ENCODE measurements at places on chromosomes 3 and 15.

DNA sequence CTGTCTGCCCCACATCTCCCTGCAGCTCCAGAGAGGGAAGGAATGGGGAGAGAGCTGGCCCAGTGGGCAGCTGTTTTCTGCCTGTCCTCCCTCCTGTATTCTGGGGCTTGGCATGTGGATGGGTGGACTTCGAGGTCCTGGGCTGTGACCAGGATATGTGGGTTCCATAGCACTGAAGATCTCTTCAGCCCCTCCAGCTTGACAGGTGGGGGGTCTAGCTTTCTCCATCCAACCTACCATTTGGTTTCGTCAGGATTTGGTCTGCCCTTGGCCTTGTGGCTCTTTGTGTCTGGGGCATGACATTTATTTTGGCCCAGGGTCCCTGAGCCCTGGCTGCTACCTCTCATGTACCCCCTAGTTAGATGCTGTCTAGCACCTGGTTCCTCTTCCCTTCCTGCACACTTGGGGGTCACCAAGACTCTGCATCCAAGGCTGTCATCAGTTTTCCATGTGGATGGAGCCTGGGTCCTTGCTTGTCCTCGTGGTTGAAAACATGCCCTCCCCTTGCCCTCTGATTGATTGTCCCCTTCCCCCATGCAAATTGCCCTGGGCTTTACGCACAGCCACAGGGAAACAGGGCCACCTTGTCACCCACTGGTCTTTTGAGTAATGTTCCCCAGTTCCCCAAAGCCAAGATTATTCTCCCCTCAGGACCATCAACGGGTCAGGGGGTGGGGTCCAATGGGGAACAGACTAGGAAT is 3.2 kb downstream of the EPHB3 start:
- DNase-seq = no peak

GRCh38 chr3:140167600-140168281 is 232.8 kb downstream of the CLSTN2 start:
- no peak for DNase-seq

GRCh38 chr3:160665784-160666526 is 11.0 kb upstream of the ARL14 start:
- DNase-seq = no peak

GRCh38 chr15:37109168-37109871 is 9.0 kb upstream of the MEIS2 start:
- no peak for DNase-seq

- DNase-seq = no peak
These were observed 61.4 kb downstream of the GADL1 start for GRCh38 chr3:30832961-30833575.

DNA sequence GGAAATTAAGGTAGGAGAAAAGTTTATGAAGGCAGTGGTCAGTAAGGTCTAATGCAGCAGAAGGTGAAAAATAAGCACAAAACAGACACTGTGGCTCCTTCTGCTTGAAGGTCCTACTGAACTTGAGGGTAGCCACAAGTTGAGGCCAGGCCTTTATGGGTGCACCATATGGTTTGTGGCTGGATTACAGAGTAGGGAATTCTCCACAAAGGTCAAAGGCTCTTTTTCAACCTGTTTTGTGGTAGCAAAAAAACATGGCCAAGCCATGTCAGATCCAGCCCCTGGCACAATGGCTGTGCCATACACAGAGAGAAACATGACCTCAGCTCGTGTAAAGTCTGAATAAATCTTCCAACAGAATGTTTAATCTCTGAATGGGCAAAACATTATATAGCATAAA is 214.0 kb downstream of the SATB1 start:
- no peak for DNase-seq

DNA sequence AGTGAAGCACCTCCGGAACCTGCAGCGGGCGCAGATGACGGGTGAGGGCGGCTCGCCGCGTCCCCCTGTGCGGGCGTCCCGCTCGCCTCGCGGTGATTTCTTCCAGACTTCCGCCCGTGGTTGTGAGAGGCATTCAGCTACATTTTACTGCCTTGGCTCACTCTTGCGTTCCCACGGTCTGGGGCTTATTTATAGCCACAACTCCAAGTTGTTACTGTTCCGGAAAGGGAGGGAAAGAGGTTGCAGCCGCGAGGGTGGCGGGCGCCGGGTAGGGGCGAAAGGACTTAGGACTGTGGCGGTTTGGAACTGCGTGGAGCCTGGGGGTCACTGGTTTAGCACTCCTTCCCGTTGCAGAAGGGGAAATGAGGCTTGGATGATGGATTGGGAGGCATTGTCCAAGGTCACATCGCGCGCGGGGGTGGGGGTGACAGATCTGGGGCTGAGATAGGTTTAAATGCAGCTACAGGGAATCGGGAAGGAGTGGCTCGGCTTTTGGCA is 1.1 kb downstream of the HES1 start:
- DNase-seq = peak; percentile 53

DNA sequence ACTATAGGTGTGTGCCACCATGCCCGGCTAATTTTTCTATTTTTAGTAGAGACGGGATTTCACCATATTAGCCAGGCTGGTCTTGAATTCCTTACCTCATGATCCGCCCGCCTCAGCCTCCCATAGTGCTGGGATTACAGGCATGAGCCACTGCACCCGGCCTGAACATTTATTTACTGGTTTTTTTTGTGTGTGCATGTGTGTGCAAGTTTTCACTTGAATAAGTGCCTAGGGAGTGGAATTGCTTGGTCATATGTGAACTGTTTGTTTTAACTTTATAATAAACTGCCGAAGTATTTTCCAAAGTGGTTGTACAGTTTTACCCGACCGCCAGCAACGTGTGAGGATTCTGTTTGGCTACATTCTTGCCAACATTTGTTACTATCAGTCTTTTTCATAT is 14.1 kb downstream of the BBS4 start:
- DNase-seq = no peak
